Stimulated activated naive CD4-positive, alpha-beta T cell (primary cell): ENCODE measurements at places on chromosomes 3 and 15.

DNA sequence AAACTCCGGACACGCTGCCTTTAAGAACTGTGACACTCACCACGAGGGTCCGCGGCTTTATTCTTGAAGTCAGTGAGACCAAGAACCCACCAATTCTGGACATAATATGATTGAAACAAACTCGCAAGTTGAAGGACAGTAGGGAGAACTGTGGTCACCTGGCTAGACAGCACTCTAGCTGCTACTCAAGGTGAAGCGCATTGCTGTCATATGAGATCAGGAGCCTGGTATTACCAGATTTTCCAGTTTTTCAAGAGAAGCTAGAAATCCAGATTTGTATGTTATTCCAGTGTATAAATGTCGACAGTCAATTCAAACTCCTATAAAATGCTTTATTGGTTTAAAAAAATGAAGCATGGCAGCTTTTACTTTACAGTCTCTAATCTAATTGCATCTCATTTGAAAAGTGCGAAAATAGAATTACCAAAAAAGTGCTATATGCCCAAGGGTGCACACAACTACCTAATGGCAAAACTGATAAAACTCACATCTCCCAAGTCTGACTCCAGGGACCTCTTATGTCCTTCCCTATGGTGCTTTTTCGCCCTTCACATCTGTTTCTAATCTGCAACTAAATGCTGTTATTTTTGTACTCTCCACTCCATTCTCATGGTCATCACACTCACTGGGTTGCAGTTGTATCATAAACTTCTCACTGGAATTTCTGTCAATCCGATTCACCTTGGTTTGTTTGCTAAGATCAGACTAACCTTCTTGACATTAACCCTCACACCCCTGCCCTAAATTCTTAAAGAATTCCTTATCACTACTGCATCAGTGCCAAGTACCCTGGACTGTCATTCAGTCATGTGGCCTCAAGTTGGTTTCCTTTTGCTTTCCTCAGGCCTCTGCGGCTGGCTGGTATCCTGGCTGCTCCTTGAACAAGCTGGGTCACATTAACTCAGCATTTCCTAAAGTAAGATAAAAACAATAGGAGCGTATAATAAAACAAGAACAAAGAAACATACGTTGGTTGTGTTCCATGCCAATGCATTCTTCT, 31.5 kb upstream of the ARHGEF26 start:
- DNase-seq, result no peak

DNA sequence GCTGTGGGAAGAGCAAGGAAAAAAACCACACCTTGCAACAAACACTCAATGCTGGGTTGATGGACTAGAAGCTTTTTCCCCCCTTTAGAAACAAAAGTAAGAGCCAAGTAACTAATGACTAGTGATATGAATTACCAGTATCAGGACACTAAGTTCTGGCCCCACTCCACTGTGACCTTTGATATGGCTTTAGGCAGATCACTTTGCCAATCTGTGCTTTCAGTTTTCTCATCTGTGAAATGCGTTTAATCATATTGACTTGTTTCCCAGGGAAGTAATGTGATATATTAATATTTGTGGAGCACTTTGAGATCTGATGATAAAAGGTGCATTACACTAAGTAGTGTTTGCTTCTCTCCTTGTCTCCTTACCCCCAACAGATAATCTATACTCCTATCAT, 319.3 kb upstream of the SATB1 start:
- no peak for DNase-seq

DNA sequence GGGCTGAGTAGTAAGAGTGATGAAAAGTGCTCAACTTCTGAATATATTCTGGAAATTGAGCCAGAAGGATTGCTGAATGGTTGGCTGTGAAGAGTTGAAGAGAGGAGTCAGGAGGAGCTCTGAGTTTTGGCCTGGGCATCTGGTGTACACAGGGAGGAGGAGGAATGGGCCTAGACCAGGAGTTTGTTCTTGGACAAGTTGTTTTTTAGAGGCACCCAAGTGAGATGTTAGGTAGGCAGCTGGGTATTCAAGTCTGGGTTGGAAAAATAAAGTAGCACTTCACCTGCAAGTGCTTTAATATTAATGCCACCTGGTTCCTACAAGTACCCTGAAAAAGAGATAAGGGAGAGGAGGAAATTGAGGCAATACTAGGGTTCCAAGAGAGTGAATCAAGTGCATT, 14.7 kb downstream of the BSN start:
- no peak for DNase-seq

DNA sequence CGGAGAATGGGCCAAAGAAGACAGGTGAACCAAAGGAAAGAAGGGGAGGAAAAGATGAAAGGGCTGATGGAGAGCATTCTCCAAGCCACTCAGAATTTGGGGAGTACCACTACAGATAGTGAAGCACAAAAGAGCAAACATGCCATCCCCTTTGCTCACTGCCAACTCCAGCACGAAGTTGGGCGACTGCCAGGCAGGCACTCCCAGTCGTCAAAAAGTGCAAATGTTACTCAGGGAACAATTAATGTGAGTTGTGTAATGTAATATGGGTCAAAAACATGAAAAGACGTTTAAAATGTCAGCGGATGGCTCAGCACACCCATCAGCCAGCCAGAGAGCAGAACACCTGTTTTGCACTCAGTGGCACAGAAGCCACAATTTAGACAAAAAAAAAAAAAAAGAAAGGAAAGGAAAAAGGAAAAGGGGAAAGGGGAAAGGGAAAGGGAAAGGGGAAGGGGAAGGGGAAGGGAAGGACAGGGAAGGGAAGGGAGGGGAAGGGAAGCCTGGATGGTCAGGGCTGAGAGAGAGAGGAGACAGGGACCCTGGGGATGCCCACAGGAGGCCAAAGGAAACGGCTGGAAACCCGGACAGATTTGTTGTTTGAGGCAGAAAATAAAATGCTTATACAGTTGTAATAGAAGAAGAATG, 82.7 kb downstream of the COL8A1 start:
- no peak for DNase-seq

DNA sequence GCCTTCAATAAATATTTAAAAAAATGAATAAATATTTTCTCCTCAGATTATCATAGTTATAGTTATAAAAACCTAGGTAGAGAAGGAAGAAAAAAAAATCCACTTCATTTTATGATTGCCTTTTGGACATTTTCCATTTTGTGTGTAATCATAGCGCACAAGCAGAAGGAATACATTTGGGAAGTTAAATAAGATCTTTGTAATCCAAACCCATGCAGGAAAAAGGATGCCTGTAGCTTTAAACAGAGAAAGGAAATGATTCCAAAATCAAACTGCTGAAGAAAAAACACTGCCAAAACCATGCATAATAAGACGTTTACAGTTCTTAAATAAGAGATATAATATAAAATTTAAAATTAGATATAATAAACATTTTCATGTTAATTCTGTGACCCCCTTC, 7.4 kb upstream of the CCDC54 start:
- DNase-seq, result no peak

DNA sequence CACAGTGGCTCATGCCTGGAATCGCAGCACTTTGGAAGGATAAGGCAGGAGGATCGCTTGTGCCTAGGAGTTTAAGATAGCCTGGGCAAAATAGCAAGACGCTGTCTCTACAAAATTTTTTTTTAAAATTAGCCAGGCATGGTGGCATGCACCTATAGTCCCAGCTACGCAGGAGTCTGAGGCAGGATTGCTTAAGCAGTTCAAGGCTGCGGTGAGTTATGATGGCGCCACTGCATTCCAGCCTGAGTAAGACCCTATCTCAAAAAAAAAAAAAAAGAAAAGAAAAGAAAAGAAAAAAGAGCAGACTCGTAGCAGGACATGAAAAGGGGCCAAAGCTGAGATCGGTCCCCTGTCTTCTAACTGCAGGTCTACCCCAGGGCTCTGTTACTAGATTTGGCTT, 18.9 kb downstream of the SRGAP3 start:
- DNase-seq, result no peak

DNA sequence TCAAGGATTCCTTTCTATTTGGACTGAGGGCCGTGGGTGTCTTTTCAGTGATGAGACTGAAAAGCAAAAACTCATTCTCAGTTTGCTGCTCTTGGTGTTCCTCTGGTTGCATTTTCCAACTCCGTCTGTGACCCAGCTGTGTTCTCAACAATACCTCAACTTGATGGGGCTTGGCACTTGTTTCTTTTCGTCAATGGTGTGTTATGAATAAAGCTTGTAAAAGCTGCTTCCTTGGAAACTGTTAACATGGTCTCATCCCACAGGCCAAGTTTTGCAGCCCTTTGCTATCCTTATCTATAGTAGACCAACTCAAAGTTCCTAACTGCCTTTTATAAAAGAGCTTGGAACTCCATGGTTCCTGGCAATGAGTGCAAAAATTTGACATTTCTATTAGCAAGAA, 142.5 kb upstream of the UBE2E1 start:
- DNase-seq, result no peak

GRCh38 chr15:57571725-57572124, 20.0 kb upstream of the MYZAP start:
- no peak for DNase-seq

GRCh38 chr3:46082849-46083248, 55.6 kb upstream of the XCR1 start:
- DNase-seq, result no peak

DNA sequence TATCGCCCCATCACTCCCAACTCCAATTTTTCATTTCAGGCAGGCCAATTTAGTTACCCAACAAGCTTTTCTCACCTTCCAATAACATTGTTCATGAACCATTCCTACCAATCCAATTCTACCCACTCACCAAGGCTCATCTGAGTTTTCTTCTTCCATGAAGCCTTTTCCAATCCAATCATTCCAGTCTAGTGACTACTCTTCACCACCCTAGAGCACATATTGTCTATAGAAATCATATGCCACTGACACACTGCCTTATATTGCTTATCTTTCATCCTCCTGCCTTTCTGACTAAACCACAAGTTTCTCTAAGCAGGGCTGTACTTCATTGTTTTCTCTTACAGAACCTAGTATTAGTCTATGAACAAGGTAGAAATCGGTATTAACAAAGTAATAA, 11.4 kb downstream of the CCDC14 start:
- DNase-seq, result no peak

- no peak for DNase-seq
These were observed 1.2 kb upstream of the ZBTB20 start for GRCh38 chr3:115148142-115148790.

DNA sequence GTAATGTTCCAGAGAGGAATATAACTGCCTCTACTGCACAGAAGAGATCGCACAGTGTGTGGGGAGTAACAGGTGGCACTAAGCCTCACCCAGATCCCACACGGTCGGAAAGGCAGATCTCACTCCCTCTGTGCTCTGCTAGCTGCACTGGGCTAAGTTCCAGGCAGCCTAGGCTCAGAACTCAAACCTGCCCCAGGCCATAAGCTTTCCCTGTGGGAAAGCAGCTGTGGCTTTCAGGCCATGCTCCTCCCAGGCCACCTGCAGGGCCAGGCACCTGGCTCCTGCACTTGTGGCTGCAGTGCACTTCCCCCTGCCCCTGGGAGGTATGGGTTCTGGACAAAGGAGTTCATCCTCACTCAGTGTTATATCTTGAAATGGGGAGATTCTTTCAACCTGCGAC, 27.5 kb downstream of the PCCB start:
- DNase-seq, result no peak

GRCh38 chr3:136712941-136713340, 39.2 kb downstream of the STAG1 start:
- no peak for DNase-seq

DNA sequence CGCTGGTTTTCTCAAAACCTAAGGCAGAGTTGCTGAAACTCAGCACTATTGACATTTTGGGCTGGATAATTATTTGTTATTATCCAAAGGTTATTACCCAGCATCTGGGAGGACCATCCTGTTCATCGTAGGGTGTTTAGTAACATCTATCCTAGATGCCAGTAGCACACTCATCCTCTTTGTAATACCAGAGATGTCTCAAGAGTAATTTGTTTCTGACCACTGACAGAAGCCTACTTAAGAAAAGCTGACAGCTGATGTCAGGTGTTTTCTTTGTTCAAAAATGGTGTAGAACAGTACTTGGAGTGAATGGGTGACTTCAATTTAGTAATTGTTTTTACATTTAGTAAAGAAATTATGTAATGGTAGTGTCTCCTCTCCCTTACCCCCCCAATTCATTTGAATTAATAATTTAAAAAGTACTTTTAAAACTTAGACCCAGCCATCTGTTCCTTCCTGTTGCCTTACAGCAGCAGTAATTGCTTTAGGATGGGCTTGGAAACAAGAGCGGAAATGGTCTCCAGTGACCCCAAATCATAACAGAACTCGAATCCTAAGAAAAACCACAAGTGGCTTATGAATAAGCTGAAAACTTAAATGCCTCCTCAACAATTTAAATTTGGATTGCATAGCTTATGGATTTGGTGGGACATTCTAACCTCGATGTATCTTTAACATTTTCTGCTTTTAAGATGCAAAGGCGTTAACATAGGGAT, 105.4 kb downstream of the PTPRG start:
- no peak for DNase-seq

DNA sequence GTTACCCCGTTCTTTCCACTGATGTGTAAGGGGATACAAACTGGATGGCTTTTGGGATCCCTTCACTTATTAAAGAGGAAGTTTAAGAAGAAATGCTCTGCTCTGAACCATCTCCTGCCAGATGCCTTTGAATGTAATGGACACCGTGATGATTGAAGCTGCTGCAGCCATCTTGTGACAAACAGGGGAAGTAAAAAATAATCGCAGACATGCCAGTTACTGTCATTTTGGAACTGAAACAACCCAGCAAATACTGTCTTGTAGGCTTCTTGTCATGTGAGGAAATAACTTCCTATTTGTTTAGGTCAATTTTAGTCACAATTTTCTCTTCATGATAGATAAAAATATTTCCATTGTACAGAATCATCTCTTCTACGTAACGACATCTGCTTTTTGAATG, 224.0 kb downstream of the CHL1 start:
- DNase-seq, result no peak

- no peak for DNase-seq
These were observed 292.9 kb upstream of the RORA start for GRCh38 chr15:61521953-61522352.

DNA sequence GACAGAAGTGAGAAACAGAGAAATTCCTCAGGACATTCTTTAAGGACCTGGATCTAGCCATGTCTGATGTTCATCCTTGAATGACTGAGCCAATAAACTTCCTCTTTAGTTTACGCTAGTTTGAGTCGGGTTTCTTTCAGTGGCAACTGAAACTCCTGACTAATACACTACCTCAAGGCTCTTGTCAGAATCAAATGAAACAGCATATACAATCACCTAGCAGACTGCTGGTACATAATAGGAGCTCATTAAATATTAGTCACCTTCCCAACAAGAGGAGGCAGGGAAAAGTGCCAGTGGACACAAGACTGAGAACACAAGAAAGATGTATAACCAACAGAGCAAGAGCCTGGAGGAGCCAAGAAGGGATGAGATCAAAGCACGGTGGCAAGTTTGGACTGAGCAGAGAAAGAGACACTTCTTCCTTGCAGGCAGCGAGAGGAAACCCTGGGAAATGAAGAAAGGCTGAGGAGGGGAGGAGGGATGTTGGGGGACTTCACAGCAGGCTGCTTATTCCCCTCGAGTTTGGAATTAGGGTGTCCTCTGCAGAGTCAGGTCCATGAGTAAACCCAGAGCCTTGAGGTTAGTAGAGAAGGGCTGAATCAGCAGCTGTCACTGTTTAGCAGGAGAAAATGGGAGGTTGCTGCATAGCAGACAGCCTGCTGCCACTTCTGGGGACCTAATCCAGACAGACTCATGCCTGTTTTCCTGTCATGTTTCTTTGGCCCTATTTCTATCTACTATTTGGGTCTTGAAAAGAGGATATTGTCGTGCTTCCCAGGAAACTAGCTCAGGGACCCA, 73.3 kb downstream of the MRPL46 start:
- DNase-seq, result no peak
